ENCODE measurements at places on chromosomes 3 and 15.

- no peak for DNase-seq
Measured at GRCh38 chr3:13473020-13473419, 7.1 kb upstream of the HDAC11 start.

- DNase-seq, result peak; percentile 29
Measured at GRCh38 chr15:22952796-22953579, 27.2 kb downstream of the CYFIP1 start.

- DNase-seq, result no peak
Measured at GRCh38 chr3:197554196-197554561, 1.6 kb downstream of the BDH1 start.

DNA sequence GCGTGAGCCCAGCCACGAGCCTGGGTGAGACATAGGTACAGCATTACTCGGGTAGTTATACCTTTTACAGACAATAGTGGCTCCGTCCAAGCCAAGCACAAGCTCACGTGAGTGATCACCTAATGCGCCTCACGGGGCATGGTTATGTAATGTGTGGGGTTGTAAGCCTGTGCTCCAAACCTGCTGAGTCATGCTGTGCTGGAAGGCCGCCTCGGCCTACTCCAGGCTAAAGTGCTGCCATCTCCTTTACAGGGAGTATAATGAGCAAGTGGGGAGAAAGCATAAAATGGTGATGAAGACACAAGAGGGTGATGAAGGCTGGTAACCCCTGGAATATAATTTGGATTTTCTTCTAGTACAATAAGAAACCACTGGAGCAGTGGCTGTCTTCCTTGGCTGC, 175.8 kb upstream of the STT3B start:
- DNase-seq, result no peak

DNA sequence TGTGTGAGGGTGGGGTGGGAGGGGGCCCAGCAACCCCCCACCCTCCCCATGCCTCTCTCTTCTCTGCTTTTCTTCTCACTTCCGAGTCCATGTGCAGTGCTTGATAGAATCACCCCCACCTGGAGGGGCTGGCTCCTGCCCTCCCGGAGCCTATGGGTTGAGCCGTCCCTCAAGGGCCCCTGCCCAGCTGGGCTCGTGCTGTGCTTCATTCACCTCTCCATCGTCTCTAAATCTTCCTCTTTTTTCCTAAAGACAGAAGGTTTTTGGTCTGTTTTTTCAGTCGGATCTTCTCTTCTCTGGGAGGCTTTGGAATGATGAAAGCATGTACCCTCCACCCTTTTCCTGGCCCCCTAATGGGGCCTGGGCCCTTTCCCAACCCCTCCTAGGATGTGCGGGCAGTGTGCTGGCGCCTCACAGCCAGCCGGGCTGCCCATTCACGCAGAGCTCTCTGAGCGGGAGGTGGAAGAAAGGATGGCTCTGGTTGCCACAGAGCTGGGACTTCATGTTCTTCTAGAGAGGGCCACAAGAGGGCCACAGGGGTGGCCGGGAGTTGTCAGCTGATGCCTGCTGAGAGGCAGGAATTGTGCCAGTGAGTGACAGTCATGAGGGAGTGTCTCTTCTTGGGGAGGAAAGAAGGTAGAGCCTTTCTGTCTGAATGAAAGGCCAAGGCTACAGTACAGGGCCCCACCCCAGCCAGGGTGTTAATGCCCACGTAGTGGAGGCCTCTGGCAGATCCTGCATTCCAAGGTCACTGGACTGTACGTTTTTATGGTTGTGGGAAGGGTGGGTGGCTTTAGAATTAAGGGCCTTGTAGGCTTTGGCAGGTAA, 8.1 kb downstream of the FAM131A start:
- peak; percentile 79 for DNase-seq

GRCh38 chr15:72271895-72272212, 500 bp downstream of the PARP6 start:
- DNase-seq, result peak; percentile 4

DNA sequence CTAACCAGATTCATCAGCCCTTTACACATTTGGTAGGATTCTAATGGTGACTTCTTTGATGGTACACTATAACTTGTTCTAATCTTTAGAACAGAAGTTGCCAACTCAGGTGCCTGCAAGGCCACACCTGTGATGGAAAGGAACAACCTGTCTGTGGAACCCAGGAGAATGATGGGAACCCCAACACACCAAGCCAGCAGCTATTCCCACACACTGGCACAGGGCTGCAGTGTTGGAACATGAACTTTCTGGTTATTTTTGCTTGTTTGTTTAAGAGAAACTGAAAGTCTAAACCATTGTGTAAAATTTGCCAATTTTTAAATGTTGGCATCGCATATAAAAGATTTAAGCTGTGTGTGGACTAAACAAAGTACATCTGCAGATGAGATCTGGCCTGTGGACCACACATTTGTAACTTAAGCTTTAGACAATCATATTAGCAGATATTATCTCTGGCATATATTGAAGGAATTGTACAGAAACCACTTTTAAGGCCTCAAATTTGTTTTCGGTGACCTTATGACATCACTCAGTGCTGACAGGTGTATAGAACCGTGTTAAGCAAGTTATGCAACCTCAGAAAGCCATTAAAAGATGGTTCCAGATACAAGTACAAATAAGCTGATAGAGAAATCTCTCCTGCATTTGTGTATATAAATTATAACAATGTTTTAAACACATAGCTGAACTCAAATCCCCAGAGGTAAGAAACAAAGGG, 242.9 kb downstream of the SLC9A9 start:
- no peak for DNase-seq

DNA sequence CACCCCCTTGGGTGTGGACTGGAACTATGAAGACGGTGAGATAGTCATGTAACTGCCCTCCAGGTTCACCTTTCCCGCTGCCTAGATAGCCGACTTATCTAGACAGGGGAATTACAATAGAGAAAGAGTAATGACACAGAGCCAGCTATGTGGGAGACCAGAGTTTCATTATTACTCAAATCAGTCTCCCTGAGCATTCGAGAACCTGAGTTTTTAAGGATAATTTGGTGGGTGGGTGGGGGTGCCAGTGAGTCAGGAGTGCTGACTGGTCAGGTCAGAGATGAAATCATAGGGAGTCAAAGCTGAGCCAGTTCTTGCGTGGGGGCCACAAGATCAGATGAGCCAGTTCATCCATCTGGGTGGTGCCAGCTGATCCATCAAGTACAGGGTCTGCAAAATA, 19.7 kb upstream of the DNAJC19 start:
- DNase-seq, result no peak
